ENCODE measurements at places on chromosomes 1 and 21.

GRCh38 chr1:171743081-171743870, 1.4 kb upstream of the VAMP4 start:
- DNase-seq: no peak

GRCh38 chr1:228873709-228874108, 138.4 kb downstream of the RHOU start:
- peak; percentile 9 for DNase-seq

GRCh38 chr21:32884062-32884461, 112.5 kb upstream of the PAXBP1 start:
- DNase-seq: no peak

DNA sequence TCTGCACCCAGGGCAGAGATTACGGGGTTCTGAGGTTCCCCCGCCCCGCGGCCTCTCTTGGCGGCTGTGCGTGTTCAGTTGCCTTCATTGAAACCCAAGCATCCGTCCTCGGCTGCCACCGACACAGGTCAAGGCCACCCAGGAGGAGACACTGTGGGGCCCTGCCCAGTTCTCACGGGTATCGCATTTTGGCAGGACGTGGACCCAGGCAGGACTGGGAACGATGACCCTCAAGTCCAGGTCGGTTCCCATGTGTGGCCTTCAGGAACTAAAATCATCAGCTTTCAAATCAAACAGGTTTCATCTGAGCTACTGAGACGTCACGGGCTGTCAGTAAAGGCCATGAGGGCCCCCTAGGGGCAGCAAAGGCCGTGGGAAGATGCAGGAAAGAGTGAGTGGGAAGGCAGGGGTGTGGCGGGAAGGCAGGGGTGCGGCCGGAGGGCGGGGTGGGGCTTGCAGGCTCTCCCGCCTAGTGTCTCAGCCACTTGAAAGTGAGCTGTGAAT, 7.0 kb upstream of the C1orf174 start:
- no peak for DNase-seq

GRCh38 chr1:172647110-172647564, 11.8 kb upstream of the FASLG start:
- DNase-seq: peak; percentile 81

DNA sequence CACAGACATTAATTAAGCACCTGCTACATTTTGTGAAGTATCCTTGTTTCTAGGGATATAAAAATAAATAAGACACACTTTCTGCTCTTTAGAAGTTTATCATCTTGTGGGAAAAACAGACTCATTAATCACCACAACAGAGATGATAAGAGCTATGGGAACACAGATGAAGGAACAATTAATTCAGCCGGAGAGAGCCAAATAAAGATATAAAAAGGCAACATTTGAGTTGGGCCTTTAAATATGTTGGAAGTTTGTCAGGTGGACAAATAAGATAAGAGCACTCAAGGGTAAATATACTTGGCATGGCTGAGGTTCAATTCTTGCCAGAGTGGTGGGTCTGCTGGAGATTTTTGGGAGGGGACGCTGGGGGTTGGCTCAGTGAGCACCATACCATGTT, 34.2 kb upstream of the VTCN1 start:
- DNase-seq: no peak

GRCh38 chr1:221641811-221642210, 100.1 kb downstream of the DUSP10 start:
- no peak for DNase-seq

DNA sequence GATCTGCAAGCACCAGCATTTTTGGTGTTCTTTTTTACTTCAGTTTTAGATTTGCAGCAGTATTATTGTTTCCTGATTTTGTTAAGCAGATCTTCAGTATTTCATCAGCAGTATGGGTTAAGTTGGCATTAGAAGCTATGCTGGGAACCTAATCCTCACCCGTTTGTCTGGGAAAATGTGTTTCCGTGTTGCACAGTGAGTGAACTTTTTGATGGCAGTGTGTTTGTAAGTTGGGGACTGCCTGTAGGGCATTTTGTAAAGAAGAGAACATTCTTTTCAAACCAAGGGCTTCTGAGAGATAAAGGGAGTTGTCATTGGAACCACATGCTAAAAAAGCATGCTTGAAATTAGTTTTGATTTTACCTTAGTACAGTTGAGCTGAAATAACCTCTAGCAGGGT, 35.9 kb downstream of the UCK2 start:
- no peak for DNase-seq

- no peak for DNase-seq
Measured at GRCh38 chr21:46002841-46003574, 21.4 kb downstream of the COL6A1 start.

GRCh38 chr1:6505367-6506209, 14.1 kb upstream of the PLEKHG5 start:
- DNase-seq: no peak

GRCh38 chr21:42025376-42026081, 15.4 kb upstream of the ZBTB21 start:
- no peak for DNase-seq

GRCh38 chr1:232532901-232533300, 97.0 kb downstream of the SIPA1L2 start:
- no peak for DNase-seq

GRCh38 chr1:85495556-85495955, 30.6 kb upstream of the DDAH1 start:
- no peak for DNase-seq

DNA sequence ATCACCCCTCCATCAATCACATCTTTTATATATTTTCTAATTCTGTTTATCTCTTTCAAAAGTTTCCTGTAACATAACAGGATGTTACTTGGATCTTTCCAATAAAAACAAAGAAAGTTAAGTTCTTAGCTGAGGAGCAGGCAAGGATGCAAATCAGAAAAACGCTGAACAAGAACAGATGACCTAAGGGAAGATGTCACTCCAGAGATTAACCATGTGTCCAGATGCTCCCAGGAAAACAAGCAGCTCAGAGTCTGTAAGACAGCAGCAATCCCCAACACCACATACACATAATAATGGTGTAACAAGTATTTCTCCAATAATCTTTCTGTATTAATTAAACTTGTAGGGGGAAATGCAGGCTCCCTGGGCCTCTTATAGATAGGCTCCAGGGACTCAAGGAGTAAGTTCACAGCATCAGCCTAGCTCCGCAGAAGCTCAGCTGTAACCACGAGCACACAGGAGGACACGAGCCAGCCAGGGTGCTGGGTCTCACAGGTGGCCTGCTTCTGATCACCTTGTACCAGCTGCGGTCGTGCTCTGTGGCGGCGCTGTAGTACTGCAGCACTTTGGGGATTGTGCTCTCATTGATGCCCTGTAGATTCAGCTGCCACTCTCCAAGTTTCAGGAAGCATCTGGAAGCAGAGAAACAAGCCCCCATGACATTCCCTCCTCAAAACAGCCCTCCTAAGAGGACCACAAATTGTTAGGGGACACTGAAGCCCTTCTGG, 33.1 kb upstream of the EXOSC10 start:
- no peak for DNase-seq

GRCh38 chr1:26583646-26584485, 54.3 kb downstream of the RPS6KA1 start:
- no peak for DNase-seq

DNA sequence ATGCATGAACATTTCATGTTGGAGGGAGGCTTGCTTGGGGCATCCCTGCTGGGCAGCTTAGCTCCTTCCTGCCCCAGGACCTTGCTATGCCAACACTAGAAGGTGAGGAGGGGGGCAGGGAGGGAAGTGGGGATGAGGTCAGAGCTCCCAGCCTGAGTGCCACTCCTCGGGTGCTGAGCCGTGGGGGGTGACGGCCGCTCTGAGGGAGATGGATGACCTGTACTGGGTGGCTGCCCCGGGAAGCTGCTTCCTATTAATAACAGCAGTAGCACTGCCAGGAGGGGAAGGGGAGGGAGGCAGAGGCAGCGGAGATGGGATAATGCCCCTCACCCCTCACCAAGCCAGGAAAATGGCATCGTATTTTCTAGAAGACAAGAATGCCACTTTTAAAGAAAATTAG, 60.6 kb downstream of the UBIAD1 start:
- DNase-seq: no peak

GRCh38 chr1:26363549-26364448, 8.8 kb downstream of the ZNF683 start:
- DNase-seq: peak; percentile 94

DNA sequence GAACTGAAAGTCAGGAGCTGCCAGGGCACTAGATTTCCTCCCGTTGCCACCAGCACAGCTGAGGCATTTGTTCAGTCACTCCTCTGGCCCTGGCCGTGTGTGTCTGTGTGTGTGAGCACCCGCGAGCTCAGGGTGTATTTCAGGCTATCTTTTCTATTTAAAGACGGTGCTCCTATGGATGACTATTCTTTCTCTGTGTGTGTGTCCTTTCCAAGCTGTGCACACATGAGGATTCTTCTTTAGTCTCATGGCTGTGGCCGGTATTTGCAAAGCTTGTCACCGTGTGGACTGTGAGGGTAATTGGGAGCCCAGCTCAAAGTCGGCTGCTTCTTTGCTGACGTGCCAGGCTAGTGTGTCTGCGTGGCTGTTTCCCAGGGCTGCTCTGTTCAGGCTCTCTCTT, 3.0 kb upstream of the KCND3 start:
- DNase-seq: no peak

- DNase-seq: no peak
Measured at GRCh38 chr1:74388855-74389254, 123.6 kb downstream of the LRRC53 start.

- DNase-seq: no peak
Measured at GRCh38 chr1:86429835-86430234, 5.9 kb downstream of the CLCA2 start.

GRCh38 chr1:233473549-233474204, 140.2 kb upstream of the KCNK1 start:
- no peak for DNase-seq

GRCh38 chr1:229344139-229344538, 1.3 kb upstream of the CCSAP start:
- no peak for DNase-seq

DNA sequence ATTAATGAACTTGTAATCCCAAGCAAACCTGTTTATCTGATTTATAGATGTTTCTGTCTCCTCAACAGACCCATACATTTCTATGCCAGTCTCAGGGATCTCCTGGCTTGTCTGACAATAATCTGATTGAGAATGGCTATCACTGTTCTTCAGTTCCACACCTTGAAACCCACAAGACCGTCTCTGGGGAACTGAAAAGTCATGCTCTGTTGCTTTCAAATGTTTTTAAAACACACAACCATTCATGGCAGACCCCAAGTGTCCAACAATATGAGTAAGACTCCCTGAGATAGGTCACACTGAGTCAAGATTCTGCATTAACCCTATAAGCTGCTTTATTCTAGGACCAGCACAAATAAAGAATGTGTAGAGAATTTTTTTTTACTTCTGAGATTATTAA, 611.2 kb upstream of the PLXNA2 start:
- no peak for DNase-seq

DNA sequence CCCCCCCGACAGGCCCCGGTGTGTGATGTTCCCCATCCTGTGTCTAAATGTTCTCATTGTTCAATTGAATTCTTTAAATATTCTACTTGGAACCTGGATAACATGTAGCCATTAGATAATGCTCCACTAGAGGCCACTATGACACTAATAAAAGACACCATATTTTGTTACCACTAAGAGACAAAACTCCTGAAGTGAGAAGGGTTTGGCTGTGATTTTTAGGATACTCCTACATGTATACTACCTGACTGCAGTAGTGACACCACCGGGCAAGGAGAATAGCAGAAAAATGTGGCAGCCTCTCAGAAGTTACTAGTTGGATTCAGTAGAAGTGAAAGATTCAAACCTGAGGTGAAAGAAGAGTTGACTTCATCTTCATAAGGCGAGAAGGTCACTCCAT, 36.0 kb downstream of the F5 start:
- DNase-seq: no peak

Measured in activated CD8-positive, alpha-beta memory T cell treated with anti-CD3 and anti-CD28 coated beads for 24 hours (primary cell).